GM18507 (cell line): ENCODE measurements at places on chromosomes 7 and 10.

GRCh38 chr7:4127909-4128560, 554.1 kb upstream of the FOXK1 start:
- DNase-seq = no peak

GRCh38 chr10:59079386-59080226, 96.8 kb upstream of the PHYHIPL start:
- no peak for DNase-seq

- no peak for DNase-seq
Observed at GRCh38 chr10:122326806-122327205, 47.7 kb upstream of the PLEKHA1 start.

- no peak for DNase-seq
Observed at GRCh38 chr10:20017961-20018360, 201.7 kb downstream of the PLXDC2 start.

DNA sequence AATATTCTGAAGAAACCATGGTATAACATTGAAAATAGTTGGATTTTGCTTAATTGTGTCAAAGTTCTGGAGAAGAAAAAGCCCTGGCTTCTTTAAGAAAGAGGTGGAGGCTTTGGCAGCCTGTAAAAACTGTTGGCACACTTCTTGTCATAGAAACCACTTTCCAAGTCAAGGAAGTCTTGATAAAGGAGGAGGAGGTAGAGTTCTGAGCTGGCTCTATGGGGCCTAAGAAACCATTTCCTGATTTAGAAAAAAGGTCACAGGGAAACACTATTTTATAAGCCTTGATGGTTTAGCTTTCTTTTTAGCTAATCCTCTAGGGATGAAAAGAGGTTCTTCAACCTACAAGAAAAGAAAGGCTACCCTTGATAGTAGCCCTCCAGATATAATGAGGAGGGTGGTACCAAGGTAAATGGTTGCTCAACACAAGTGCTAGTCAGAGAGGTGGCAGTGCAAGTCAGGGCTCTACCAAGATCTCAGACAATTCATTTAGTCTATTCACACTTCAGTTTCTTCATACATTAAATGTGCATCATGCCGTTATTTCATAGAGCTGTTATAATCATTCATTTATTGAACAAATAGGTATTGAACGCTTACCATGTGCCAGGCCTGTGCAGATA, 346.9 kb downstream of the RNLS start:
- no peak for DNase-seq

DNA sequence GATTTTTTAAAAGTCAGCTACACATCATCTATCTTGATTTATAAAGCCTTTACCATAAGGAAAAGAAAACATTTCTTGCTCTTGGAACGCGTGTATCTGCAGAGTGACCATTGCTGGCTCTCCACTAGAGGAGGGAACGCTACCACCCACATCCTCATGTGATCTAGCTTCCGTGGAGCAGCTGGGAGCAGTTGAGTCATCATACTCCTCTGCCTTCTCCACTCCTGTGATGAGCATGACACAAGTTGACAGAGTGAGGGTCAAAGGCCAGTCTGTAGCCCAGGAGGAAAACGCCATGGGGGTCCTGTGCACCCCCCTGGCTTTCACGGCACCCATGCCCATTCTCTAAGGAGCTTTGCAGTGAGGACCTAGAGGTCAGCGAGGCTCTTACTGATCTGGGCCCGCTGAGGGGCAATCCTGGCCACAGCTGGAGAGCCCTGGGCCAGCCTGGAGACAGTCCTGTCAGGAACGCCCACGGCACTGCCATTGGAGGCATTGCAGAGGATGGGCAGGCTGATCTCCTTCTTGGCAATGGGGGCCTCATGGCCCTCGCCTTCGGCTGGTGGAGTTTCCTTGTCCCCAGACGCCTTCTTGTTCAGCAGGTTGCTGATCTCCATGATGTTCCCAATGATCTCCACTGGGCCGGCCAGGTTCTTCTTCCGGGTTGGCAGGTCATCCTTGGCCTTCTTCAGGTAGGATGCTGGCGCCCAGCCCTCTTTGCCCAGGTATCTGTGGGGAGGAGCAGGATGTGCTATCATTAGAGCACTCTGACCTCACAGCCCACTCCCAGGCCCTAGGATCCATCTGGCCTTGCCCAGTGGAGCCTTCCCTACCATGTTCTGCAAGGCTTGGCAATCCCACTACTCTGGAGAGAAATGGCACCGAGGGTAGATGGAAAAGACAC, 119.2 kb downstream of the NEURL1 start:
- no peak for DNase-seq

DNA sequence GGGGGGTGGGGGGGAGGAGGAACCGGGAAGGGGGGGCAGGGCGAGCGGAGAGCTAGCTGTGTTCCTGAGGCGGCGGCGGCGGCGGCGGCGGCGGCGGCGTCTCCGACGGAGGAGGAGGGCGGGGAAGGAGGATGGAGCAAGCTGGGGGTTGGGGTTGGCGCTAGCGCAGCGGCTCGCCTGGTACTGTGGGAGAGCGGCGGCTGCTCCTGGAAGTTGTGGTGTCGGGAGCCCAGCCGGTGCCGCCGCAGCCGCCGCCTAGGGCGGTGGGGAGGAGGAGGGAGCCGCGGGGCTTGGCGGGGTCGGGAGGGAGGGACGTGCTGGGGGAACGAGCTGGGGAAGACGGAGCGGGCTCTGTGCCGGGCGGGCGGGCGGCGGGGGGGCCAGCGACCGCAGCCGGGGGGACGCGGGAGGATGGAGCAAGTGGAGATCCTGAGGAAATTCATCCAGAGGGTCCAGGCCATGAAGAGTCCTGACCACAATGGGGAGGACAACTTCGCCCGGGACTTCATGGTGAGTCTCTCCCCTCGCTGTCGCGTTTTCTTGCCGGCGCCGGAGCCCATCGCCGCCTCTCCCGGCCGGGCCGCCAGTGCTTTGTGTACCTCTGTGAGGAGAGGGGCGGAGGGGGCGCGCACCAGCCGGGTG, at the start of gene PTPN12:
PTPN12 (plus strand) TSS at position 160 of the 642 bp plus-strand sequence; CDS start at position 412, 252 bp downstream.
- DNase-seq = no peak

- DNase-seq = no peak
Observed at GRCh38 chr7:24346716-24347115, 62.7 kb downstream of the NPY start.

DNA sequence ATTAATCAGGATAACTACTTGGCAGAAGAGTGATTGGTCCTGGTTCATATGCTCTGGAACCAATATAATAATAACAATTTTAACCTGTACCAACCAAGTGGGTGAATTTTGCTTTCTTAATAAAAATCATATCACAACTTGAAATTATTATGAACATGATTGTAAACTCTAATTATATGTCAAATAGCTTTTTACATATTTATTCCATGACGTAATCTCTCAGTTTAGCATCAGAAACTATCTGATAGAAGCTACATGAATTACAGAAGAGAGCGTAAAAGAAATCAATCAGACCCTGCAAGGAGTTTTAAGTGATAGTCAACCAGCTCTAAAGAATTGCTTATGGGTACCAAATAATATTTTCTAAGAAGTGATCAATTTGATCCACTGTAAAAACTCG, 10.1 kb downstream of the GNG11 start:
- DNase-seq = no peak

DNA sequence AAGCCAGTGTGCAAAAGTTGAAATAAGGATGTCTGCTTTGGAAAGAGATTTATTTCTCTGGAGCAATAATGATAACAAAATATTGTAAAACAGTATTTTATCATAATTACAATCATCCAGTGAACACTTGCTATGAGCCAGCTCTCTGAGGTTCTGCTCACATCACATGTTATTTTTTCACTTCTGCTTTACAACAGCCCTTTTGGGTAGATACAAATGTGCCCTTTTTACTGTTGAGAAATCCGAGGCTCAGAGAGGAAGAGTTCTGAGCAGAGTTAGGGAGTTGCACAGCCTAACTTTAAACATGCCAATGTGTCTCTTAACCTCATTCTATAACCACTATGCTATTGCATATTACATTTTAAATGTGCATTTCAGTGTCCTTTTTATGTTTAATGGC, 232.6 kb upstream of the CDC14C start:
- no peak for DNase-seq

GRCh38 chr10:88233870-88234269, 349.2 kb downstream of the RNLS start:
- no peak for DNase-seq

- no peak for DNase-seq
Observed at GRCh38 chr10:125000366-125001312, 58.7 kb downstream of the ZRANB1 start.

DNA sequence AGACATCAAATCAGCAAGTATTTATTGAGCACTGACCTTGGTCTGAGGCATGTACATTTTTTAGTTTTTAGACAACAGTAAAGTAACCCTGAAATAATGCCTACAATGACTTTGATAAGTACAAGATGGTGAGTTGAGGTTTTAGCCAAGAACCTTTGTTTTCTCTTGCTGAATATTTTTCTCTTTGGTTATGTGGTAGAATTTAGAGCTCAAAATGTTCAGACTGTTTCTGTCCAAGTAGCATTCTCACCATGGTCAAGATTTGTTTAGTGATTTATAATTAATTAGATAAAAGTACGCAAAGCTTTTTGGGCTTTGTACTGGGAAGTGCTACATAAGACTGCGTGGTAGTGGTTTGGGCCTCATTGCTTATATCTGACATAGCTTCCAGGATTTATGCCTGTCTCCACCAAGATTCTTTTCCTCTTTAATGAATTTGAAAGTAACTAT, 102.4 kb downstream of the KAT6B start:
- no peak for DNase-seq

GRCh38 chr7:37201003-37201875, 247.4 kb downstream of the ELMO1 start:
- peak; percentile 28 for DNase-seq

GRCh38 chr10:59799421-59799820, 46.2 kb upstream of the MRLN start:
- no peak for DNase-seq

- no peak for DNase-seq
Observed at GRCh38 chr7:96648784-96649183, 60.9 kb downstream of the SEM1 start.
